AG20443 (cell line): ENCODE measurements at places on chromosomes 4 and X.

DNA sequence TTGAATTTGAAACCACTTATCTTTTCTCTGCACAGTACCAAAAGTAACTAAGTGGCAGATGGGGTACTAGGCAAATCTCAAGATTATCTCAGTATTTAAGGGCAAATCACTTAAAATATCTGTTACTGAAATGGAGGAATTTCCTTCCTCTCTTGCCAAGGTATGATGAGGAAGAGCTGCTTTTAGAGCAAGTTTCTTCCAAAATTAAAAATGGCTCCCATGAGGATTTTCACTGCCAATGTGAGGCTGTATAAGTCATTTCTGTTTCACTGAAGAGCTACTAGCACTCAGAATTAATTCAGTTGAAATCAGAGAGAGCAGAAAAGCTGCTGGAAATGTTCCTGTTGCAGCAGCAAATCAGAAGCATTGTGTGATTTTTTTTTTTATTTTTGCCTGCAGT, 43.4 kb downstream of the GABRB1 start:
- no peak for DNase-seq

GRCh38 chr4:128812442-128813235, 3.1 kb downstream of the JADE1 start:
- DNase-seq, result peak; percentile 73

- DNase-seq, result no peak
These were observed 97.4 kb upstream of the PGRMC2 start for GRCh38 chr4:128384765-128385598.

GRCh38 chr4:188781655-188782054, 642.4 kb downstream of the TRIML1 start:
- no peak for DNase-seq

DNA sequence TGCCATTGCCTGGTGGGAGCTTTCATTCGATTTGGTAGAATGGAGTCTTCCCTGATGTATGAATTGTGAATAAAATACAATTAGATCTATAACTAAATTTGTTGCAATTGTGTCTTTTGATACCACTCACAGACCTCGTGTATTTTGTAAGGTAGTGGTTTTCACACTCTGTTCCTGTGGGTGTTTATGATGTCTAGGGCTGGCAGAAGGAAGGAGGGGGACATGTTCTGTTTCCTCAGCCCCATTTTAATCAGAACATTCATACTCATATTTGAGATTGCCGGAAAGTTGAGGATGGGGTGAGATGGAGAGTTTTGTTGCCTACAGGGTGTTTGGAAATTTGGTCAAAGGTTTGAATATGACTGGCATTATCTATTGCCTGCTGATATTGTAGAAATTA, 42.9 kb downstream of the PTTG2 start:
- DNase-seq, result no peak

- peak; percentile 9 for DNase-seq
These were observed 58.6 kb upstream of the P2RY10 start for GRCh38 chrX:78886550-78886949.

DNA sequence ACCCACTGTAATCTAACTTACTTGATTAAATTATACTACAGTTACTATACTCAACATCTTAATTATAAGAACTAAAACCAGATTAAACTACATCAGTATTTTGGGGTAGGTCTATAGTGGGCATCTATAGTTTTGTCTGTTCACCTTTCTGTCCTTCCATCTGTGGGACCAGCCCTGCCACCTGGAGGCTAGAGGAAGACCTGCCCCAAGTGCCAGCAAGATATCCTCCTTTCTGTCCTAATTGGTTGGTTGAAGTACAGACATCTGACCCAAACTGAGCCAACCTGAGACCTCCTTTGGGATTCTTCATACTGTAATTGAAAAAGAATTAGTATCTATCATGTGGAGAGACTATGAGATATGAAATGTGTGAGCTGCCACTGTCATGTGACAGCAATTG, 172.2 kb upstream of the TLL1 start:
- no peak for DNase-seq

GRCh38 chrX:151019856-151020255, 36.7 kb downstream of the HMGB3 start:
- peak; percentile 17 for DNase-seq

- DNase-seq, result no peak
These were observed 19.3 kb upstream of the CSF2RA start for GRCh38 chrX:1249101-1249887.

DNA sequence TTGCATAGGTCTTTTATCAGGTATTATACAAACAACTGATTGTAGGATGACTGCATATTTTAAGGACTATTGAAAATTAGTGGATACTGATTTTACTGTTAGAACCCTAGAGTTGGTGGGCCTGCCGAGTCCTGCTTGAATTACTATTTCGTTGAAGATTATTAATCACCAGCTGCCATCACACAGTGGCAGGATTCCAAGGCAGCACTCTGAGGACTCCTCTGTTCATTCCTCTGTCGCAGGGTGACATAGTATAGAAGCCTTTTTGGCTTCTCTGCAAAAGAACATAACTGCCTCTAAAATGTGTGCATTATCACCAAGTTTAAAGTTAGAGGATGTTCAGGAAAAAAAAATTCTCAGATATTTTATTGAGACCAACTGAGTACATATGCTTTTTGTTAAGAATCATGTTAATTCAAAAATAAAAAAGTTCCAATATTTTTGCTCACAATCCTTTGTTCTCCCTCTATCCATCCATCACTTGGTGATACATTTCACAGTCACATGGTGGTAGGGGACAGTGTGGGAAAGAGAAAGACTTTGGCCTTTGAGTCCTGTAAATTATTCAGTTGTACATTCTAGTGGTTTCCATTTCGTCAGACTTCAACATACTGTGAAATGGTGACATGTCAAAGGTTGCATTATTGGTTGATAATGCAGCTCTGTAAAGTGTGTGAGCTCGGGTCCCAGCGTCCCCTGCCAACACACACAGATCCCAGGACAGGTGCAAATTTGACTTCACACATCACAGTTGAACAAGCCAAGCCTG, 332.5 kb downstream of the GRID2 start:
- no peak for DNase-seq

- DNase-seq, result no peak
These were observed 128.3 kb downstream of the PJA1 start for GRCh38 chrX:69036674-69037573.

DNA sequence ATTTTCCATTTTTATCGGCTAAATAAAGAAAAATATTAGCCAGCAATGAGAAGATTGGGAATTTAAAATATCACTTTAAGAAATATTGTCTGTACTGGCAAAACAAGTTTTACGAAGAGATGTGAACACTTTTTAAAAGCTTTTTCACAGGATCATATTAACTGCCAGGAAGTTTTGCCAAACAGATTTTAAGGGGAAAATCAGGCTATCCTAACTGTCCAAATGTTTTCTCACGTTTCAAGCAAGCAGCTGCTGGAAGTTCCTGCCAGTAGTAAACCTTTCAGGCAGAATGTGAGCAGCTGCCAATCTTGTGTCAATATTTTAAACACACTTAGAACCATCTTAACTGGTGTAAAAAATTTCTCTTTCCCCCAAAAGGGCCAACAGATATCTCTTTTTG, 101.1 kb downstream of the ADGRL3 start:
- DNase-seq, result no peak

- no peak for DNase-seq
These were observed 11.5 kb downstream of the NSG1 start for GRCh38 chr4:4398430-4398829.

DNA sequence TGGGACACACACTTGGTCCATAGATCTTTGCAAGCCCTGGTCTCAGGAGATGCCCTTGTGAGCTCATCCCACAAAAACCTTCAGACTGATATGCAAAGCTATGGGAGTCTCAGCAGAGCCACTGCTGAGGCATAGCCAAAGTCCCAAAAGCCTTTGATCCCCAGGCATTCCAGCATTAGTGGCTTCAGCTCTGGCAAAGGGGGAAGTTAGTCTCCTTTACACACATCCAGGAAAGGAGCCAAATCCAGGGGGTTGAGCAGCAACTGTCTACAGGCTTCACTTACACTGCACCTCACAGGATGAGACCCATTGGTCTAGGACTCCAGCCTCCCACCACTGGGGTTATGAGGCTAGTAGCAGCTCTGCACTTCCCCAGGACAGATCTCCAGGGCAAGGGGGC, 14.0 kb downstream of the PF4 start:
- DNase-seq, result no peak

GRCh38 chr4:15717086-15717485, 14.2 kb downstream of the BST1 start:
- DNase-seq, result peak; percentile 67

DNA sequence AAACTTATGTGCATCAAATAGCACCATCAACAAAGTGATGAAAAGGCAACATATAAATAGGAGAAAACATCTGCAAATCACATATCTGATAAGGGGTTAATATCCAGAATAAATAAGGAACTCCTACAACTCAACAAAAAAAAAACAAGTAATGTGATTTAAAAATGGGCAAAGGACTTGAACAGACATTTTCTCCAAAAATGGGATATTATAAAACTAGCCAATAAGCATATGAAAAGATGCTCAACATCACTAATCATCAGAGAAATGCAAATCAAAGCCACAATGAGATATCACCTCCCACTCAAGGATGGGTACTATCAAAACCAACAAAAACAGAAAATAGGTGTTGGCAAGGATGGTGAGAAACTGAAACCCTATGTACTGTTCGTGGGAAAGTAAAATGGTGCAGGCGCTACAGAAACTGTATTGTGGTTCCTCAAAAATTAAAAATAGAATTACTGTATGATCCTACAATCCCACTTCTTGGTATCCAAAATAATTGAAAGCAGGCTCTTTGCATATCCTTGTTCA, 2.4 kb downstream of the DNAJB14 start:
- DNase-seq, result no peak

GRCh38 chrX:24347881-24348280, 12.6 kb upstream of the SUPT20HL1 start:
- DNase-seq, result no peak

DNA sequence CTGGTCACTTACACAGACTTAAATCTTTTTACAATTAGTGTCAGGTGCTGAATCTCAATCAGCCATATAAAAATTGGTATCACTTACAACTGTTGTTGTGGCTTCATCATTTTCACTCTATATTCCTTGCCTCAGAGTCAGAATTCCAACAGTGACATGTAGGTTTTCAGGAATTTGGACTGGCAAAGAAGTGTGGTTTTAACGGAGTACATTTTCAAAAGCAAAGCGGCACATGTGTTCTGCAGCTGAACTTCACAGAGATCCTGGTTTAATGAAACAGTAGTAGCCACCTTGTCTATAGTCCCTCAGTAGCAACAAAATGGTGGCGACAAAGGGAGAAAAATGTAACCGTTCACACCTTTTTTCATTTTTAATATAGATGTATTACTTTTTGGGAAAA, 486.6 kb downstream of the FAT4 start:
- DNase-seq, result peak; percentile 24

DNA sequence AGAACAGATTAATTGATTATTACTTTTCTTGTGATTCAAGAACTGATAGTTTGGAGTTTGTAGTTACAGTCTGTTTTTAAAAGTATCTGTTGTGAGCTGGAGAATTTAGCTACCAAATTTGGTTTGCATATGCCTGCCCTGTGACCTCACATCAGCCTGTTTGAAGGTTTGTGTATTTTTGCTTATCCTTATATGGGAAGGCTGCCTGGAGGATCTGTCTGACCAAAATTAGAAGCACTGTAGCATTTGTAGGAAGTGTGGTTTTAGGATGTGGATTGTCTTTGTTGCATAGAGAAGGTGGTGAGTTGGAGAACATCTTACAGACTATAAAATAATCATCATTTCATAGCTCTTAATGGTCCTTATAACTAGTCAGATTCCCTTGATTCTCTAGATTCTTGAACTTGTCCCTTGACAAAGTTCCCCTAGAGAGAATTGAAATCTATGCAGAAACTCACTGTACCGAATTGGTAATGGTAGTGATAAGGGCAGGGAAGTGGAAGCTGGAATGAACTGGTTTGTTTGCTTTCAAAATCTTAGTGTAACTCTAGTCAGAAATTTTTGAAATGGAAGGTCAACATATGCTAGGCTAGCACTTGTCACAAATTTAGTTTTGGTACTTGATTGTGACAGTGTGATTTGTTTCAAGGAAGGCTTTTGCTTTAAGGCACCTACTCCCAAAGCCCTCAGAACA, 57.3 kb downstream of the SH3BGRL start:
- peak; percentile 7 for DNase-seq

DNA sequence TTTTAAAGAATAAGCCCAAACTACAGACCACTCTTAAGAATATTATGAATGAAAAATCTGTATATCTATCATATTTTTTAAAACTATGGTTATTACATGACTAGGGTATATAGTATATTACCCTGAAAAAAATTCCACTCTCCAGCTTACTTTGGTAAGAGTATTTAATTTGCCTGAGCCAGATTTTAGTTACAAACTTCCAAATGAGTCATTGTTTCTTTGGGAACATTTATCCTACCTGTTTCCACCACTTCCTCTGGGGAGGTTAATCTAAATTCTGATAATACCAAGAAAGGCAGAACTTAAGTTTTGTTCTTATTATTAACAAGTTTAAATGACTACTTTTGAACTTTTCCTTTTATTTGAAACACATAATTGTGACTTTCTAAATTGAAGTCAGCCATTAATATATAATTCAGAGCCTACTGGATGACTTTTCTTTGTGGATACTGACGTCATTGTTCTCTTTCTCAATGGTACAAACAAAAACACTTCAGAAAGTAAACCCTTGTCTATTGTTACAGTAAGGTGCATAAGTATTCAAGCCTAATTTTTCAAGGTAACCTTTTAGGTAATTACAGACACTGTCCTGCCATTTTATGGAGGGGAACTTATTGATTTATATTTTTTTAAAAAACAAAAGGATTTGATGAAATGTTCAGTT, 135.6 kb upstream of the TLL1 start:
- no peak for DNase-seq

DNA sequence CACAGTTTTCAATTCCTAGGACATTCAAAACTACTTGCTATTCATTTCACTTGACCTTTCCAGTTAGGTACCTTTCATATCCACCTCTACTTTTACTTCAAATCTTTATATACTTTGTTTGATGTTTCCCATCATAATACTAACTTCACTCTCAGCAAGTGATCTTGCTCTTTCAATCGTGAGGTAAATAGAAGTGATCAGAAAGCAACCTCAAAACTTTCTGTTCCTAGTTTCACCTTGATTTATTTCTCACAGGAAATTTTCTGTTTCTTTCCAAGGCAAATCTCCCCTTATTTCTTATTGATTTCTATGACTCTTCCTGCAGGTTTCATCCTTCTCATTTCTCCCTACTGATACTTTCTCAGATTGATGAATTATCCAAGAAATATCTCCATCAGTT, 623.5 kb downstream of the FSTL5 start:
- no peak for DNase-seq

- DNase-seq, result no peak
These were observed 157.4 kb downstream of the STIM2 start for GRCh38 chr4:27018076-27018475.
